ENCODE measurements at places on chromosomes 16 and 17. TPM values are rescaled to one million over a fixed set of nuclear protein-coding genes. Genes with fewer than 3 reads are reported as not detected.

GP2 gene
- total RNA-seq: not detected

DNA sequence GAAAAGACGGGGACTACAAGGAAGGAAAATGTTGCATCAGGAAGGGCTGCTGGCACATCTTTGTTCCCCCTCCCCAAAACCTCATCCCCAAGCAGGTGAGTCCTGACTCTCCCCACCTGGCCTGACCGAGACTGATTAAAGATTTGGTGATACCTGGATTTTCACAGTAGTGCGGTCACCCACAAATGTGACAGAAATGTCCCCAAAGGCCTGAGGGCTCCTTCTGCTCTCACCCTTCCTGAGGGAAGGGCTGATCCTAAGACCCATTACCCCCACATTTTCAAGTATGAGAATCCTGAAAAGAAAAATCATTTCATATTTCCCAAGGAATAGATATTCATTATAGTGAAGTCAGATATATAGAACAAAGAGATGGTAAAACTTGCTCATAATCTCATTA is 28.8 kb downstream of the TBC1D3B start:
- no peaks in the 10 kb centered on the region for H3K36me3 ChIP-seq
- no peak overlapping the region for H3K27ac ChIP-seq
- no peak overlapping the region for H3K4me3 ChIP-seq
- H3K4me1 ChIP-seq: peaks cover 11% of the 10 kb centered on the region

- H3K4me3 ChIP-seq: no peak overlapping the region
- H3K27ac ChIP-seq: no peak overlapping the region
- no peaks in the 10 kb centered on the region for H3K36me3 ChIP-seq
- no peak for DNase-seq
- no peaks in the 10 kb centered on the region for H3K27me3 ChIP-seq
These were observed 46.7 kb downstream of the MGAT5B start for GRCh38 chr17:76914937-76915336.

- H3K27me3 ChIP-seq: no peaks in the 10 kb centered on the region
- no peak overlapping the region for H3K4me3 ChIP-seq
- peaks cover 9% of the 10 kb centered on the region for H3K4me1 ChIP-seq
- no peaks in the 10 kb centered on the region for H3K36me3 ChIP-seq
- H3K27ac ChIP-seq: no peak overlapping the region
These were observed 4.4 kb upstream of the FOXJ1 start for GRCh38 chr17:76145231-76146052.

- no peak overlapping the region for H3K4me3 ChIP-seq
- no peaks in the 10 kb centered on the region for H3K4me1 ChIP-seq
- no peak overlapping the region for H3K27ac ChIP-seq
- H3K36me3 ChIP-seq: no peaks in the 10 kb centered on the region
- no peak for DNase-seq
These were observed 1.2 kb upstream of the C17orf113 start for GRCh38 chr17:42051645-42052044.

DNA sequence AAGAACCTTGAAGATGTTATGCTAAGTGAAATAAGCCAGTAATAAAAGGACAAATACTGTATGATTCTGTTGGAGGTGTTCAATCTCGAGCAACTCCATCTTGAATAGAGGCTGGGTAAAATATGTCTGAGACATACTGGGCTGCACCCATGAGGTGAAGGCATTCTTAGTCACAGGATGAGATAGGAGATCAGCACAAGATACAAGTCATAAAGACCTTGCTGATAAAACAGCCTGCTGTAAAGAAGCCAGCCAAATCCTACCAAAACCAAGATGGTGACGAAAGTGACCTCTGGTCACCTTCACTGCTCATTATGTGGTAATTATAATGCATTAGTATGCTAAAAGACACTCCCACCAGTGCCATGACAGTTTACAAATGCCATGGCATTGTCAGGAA is 98.1 kb downstream of the RGS9 start:
- DNase-seq: no peak
- H3K27me3 ChIP-seq: no peaks in the 10 kb centered on the region
- no peaks in the 10 kb centered on the region for H3K4me1 ChIP-seq
- H3K36me3 ChIP-seq: no peaks in the 10 kb centered on the region
- H3K27ac ChIP-seq: no peak overlapping the region

GRCh38 chr17:73513426-73513825 is 130.8 kb downstream of the SDK2 start:
- H3K27ac ChIP-seq: no peak overlapping the region
- no peaks in the 10 kb centered on the region for H3K4me1 ChIP-seq
- no peak for DNase-seq
- H3K36me3 ChIP-seq: no peaks in the 10 kb centered on the region

- DNase-seq: no peak
- no peak overlapping the region for H3K4me3 ChIP-seq
- no peaks in the 10 kb centered on the region for H3K4me1 ChIP-seq
- no peak overlapping the region for H3K27ac ChIP-seq
These were observed 25.8 kb upstream of the KLHDC4 start for GRCh38 chr16:87791295-87792204.

CCL2 gene
- not detected for total RNA-seq

SUPT4H1 gene
- total RNA-seq: 50.2 TPM

KRTAP3-2 gene
- total RNA-seq: not detected

ASIC2 gene
- not detected for total RNA-seq

DNA sequence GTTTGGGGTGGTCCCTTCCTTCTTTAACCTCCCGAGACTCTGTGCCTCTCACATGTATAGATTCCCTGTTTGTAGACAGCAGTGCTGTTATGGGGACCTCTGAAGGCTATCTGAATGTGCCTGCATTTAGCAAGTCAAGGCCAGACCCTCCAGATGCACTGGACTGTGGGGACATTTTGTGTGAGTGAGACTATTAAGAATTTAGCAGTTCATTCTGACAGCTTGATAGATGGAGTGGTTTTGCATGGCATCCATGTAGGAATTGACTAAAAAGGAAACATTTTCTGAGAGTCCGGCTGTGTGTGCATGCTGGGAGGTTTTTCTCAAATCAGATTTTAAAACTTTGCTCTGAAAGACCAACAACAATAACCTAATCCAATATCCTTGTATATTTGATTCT is 226.3 kb downstream of the MSI2 start:
- H3K36me3 ChIP-seq: peaks cover 9% of the 10 kb centered on the region
- H3K27me3 ChIP-seq: no peaks in the 10 kb centered on the region
- DNase-seq: no peak
- peaks cover 100% of the 10 kb centered on the region for H3K4me1 ChIP-seq
- H3K4me3 ChIP-seq: no peak overlapping the region
